Activated CD4-positive, alpha-beta T cell treated with anti-CD3 and anti-CD28 coated beads for 48 hours (primary cell): ENCODE measurements at places on chromosomes 12 and 14.

- no peak for DNase-seq
Measured at GRCh38 chr12:3316776-3317480, 174.1 kb upstream of the PRMT8 start.

DNA sequence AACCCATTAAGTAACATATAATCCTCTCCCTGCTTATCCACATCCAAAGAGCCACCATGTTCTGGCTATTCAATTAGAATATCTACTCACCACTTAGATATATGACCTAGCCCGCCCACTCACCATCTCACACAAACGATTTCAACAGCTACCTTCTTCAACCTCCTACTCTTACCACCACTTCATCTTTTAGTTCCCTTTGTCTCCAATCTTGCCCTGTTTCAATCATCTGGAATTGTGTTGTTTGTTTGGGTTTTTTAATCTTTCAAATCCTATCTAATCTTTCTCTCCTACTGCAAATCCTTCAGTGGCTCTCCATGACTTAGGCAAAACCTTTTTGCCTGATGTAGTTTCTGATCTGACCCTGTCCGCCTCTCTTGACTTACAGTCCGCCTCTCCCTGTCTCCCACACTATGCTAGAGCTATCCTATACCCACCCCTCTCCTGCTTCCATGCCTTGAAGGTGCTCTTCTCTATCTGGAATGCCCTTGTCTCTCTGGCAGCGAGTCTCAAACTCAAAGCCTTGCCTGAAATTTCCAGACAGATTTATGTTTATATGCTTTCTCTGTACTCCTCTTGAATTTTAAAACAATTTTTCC is 161.0 kb upstream of the CRY1 start:
- no peak for DNase-seq

GRCh38 chr14:63468294-63468693 is 74.9 kb downstream of the PPP2R5E start:
- DNase-seq = no peak

- DNase-seq = no peak
Measured at GRCh38 chr14:48974994-48975393, 611.2 kb downstream of the RPS29 start.

- DNase-seq = peak; percentile 10
Measured at GRCh38 chr12:27899151-27899661, 73.3 kb downstream of the PTHLH start.

DNA sequence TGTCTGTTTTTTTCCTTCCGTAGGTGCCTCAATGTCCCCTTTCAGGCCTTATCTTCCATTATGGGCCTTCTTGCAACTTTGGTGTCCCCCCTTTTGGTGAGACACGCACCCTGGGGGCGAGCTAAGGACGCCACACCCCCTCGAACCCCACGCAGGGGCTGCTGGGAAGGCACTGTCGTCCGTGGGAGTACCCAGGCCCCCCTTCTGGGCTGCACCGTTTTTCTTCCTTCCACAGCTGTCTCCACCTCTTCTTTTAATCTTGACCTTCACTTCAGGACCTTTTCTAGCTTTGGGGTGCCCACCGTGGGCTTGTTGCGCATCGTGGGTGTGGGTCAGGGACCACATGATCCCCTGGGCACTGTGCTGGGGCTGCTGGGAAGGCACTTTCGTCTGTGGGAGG is 271.8 kb downstream of the ALG10 start:
- DNase-seq = no peak

- no peak for DNase-seq
Measured at GRCh38 chr12:108157870-108158459, 28.9 kb downstream of the WSCD2 start.

DNA sequence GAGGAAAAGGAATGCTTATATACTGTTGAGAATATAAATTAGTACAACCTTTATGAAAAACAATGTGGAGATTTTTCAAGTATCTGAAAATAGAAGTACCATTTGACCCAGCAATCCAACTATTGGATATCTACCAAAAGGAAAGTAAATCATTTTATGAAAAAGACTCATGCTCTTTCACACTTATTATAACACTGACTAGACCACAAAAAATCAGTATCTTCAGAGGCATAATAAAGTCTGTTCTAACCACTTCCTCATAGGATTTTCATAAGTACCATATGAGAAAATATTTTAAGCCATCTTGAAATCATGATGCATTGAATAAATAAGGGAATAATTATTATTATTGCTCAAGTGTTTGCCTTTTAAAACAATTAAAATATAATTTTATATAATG is 90.8 kb downstream of the SLCO1B1 start:
- no peak for DNase-seq
